AG09319 (cell line): ENCODE measurements at places on chromosomes 3 and 15.
A peak's percentile ranks its signal among the peaks of the same experiment; 100 is the strongest.

DNA sequence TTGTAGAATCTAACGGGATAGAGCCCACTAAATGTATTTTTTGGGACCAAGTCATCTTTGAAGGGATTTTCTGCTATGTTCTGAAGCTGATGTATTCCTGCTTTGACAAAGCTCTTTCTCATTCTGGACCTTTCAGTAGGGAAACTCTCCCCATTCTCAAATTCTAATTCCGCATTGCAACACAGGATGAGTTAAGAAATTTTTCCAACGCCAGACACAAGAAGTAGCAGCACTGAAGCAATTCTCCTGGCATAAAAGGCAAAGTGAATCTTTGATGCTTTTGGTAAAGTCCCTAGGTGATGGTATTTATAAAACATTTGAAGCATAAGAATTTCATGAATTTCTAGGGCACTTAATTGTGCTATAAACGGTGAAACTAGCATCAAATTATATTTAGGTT lies 76.8 kb downstream of the ZPLD1 start:
- no peak for DNase-seq

GRCh38 chr3:192918275-192918588 lies 576 bp upstream of the MB21D2 start:
- DNase-seq: no peak

- no peak for DNase-seq
These were observed 54.7 kb downstream of the RPL22L1 start for GRCh38 chr3:170815340-170815739.

DNA sequence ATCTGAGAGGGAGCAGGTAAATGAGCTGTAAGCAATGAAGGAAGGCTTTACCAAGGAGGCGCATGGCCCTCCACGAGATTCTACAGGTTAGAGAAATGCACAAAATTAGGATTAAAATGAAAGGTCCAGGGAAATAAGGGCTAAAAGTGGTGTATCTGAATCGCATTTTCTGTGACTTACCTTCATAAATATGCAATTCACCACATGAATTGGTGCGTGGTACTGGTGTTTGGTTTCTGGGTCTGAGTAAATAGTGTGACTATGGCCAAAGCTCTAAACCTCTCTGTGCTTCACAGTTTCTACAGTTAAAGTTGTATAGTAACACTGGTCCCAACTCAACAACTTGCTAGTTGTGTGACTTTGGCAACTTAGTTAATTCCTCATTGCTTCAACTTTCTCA lies 8.1 kb downstream of the ARPP21 start:
- DNase-seq: no peak

DNA sequence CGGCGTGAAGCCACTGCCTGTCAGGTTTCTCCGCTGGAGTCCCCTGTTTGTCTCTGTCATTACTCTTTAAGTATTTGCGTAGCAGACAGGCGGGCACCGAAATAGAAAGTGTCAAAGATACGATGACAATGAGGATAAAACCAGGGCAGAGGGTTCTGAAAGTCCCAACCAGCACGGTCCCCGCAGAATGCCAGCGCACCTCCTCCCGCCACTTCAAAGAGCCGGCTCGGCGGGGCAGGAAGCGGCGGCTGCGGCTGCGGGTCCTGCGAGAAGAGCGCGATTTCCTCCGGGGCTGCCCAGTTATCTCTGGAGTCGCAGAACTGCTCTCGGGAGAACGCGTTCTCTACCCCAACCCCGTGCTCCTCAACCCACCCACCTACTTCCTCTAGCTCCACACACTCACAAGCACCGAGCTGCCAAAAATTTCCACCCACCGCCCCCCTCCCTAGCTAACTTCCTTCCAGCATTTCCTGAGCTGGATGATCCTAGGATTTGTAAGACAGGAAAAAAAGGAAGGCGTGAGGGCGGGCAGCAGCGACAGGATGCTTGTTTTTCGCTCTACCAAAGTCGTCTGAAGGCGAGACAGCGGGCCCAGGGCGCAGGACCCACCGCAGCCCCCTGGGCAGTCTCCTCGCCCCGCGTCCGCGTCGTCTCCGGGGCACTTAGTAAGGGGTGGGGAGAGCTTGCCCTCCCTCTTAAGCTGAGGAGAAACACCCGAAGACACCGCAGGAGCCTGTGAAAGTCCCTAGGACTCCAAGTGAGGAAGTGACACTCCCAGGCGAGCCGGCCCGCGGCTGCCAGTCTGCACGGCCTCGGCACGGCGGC lies at the start of gene ARHGAP31:
TSS of gene ARHGAP31 (plus strand) at position 513 of the 825 bp plus-strand sequence. CDS start 522 bp downstream, outside the sequence.
- DNase-seq: peak; percentile 40

- DNase-seq: no peak
These were observed 472.6 kb upstream of the CDIN1 start for GRCh38 chr15:36106640-36107335.
